ENCODE measurements at places on chromosomes 1 and 21.

GRCh38 chr1:27258598-27258997, 24.2 kb downstream of the WDTC1 start:
- DNase-seq: no peak

GRCh38 chr1:246875041-246876026, 56.4 kb downstream of the AHCTF1 start:
- DNase-seq: no peak

DNA sequence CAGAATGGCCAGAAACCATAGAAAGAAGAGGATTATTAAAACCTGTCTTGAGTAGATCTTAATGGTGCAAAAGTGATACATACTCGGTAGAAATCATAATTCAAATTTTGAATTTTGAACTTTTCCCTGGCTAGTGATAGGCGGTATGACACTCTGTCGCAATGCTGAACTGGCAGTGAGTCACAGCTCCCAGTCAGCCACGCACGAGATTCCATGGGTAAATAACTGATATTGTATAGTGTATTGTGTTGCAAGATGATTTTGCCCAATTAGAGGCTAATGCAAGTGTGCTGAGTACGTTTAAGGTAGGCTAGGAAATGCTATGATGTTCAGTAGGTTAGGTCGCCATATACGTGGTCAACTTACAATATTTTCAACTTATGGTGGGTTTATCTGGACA, 207.0 kb downstream of the SIPA1L2 start:
- DNase-seq: no peak

GRCh38 chr1:247112479-247112781, 8.3 kb upstream of the ZNF669 start:
- DNase-seq: no peak
